ENCODE measurements at places on chromosomes 2 and 18.

GRCh38 chr18:22005191-22005841 is 164.1 kb upstream of the GATA6 start:
- DNase-seq = no peak

GRCh38 chr18:65988972-65989371 is 238.2 kb downstream of the CDH7 start:
- no peak for DNase-seq

GRCh38 chr2:212919238-212919637 is 232.2 kb downstream of the IKZF2 start:
- DNase-seq = no peak

- DNase-seq = peak; percentile 79
Observed at GRCh38 chr2:17540093-17540812, at the start of gene VSNL1. VSNL1 (plus strand) TSS chr2:17540696; CDS start chr2:17592075, 51,379 bp downstream.

All from dorsolateral prefrontal cortex (tissue), 122 donors.